ENCODE measurements at places on chromosomes 2 and 18.

- DNase-seq: peak; percentile 54
Measured at GRCh38 chr2:240851078-240851991, 17.3 kb upstream of the AGXT start.

- no peak for DNase-seq
Measured at GRCh38 chr2:76752506-76752905, 769.7 kb downstream of the LRRTM4 start.

DNA sequence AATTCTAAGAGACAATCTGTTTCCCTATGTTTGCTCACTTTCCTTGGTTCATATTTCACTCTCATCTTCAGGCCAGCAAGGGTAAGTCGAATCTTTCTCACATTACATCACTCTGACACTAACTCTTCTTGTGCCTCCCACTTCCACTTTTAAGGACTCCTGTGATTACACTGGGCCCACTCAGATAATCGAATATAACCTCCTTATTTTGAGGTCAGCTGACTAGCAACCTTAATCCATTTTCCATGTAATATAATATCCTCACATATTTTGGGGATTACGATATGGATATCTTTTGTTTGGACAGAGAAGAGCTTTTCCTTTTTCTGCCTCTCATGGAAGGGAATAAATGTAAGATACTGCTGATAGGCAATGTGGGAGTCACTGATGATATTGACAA lies 2015.7 kb upstream of the LRRTM1 start:
- DNase-seq: no peak

GRCh38 chr2:226868331-226869162 lies 32.7 kb downstream of the RHBDD1 start:
- no peak for DNase-seq

DNA sequence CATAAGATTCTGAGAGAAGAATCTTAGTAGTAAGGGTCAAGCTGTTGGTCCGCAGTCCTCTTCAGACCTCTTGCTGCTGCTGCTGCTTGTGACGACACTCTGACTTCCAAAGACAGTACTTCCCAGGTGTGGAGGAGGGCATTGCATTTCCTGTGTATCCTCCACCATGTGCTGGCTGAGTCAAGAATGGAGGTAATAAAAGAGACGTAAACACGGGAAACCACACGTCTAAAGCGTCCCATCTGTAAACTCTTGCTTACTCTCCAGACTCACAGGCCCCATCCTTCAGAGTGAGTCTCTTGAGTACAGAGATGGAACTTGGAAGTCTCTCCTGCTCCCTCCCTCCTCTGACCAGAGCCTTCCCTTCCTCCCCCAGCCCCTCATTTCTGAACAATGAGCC lies 25.6 kb downstream of the KLHL29 start:
- DNase-seq: no peak

GRCh38 chr2:166357068-166357949 lies 18.4 kb downstream of the SCN9A start:
- DNase-seq: no peak

DNA sequence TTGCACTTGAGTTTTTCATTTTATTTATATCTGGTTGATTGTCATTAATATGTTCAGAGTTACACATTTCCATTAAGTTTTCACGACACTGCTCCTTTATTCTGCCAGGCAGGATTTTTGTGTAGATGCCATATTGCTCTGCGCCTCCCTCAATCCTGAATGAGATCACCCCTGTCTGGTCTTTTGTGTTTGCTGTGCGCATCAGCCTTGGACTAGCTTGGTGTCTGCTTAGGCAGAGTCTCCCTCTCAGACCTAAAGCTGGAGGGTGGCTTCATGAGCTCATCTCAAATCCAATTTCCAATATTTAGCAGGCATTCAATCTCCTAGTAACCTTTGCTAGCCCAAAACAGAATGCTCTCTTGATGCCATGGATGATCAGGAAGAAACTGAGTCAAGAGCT lies 137.4 kb downstream of the SMAD7 start:
- DNase-seq: no peak

- no peak for DNase-seq
Measured at GRCh38 chr2:6917761-6918421, 679 bp downstream of the RNF144A start.

DNA sequence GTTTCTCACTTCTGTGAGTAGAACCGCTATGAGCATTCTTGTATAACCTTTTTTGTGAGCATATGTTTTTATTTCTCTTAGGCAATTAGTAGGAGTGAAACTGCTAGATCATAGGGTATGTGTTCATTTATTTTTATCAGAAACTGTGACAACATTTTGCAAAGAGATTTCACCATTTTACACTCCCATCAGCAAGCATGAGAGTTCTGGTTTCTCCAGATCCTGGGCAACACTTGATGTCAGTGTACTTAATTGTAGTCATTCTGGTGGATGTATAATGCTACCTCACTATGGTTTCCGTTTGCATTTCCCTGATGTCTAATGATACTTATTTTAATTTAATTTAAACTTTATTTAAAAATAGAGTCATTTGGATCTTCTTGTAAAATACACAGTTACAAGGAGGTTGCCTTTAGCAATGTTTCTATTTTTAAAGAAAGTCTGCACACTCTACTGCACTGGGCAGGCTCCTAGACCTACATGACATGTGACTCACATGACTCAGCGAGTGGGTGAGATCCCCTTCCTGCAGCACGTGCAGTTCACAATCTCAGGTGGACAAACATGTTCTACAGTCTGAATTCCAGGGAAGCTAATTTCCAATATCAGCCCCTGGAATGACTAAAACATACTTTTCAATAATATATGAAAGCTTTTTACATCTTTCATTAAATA lies 127.0 kb upstream of the BCL2L11 start:
- no peak for DNase-seq

DNA sequence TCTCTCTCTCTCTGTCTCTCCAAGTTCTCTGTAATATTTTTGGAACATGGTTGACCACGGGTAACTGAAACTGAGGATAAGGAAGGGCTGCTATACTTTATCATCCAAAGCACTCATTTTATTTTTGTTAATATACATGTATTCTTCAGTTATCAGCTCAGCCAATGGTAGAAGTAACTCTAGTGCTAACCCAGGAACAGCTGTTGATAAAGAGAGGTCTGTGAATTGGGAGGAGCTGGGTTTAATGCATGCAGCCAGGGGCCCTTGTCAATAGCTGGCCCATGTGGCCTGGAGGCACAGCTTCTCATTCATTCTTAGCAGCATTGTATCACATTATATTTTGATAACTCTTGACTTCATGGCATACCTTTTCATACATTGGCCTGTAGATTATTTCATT lies 401.6 kb downstream of the EPHA4 start:
- DNase-seq: no peak

DNA sequence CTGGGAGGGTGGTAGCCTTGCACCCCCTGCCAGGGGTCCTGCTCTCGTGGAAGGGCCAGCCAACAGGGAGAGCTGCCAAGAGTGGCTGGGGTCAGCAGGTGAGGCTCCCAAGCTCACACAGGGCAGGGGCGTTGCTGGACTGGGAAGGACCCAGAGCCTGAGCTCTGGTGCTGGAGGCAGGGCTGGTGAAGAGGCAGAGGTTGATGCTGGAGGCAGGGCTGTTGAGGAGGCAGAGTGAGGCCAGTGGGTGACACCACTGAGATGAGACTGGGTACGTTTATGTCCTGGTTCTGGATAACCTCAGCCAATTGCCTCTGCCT lies 7.0 kb downstream of the ADRA2B start:
- DNase-seq: no peak

DNA sequence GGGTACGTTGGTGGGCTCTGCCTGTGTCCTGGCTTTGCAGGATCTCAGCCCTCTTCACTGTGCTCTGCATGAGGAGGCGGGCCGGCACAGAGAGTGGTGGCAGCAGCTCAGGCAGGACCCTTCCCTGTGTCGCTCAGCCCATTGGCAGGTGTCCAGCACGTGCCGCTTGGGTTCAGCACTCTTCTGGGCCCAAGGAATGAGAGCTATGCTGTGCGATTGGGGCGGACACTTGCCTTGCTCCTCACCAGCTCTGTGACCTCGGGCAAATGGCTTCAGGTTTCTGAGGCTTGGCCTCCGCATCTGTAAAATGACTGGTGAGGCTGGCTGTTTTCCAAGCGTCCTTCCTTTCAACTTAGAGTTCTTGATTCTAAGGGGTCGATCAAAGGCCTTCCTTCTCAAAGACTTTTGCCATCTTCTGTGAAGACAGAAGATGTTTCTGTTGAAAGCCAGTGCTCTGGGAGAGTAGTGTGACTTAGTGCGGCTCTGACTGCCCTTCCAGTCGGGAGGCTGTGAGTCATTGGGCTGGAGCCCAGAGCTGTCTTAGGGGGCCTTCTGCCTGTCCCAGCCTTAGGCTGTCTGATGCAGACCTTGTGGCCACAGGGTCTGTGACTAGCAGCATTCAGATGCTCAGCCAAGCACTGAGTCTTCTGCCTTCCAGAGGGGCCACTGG lies 35.6 kb downstream of the GLI2 start:
- no peak for DNase-seq

DNA sequence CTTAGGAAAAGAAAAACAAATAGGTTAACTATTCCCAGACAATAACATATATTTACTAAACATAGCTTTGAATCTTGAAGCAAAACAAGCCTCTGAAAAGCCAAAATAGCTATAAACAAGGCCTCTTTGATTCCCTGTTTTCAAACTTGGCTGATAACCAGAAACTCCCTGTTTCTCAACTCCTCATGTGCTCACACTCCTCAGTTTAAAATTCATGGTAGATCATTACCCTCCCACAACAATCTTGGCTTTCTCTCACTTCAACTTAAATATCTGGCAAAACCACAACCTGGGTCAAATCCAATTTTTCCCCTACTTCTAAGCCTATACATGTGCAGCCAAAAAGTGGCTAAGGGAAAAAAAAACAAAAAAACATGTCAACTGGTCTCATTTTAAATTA lies 15.6 kb downstream of the SUCLG1 start:
- DNase-seq: no peak

DNA sequence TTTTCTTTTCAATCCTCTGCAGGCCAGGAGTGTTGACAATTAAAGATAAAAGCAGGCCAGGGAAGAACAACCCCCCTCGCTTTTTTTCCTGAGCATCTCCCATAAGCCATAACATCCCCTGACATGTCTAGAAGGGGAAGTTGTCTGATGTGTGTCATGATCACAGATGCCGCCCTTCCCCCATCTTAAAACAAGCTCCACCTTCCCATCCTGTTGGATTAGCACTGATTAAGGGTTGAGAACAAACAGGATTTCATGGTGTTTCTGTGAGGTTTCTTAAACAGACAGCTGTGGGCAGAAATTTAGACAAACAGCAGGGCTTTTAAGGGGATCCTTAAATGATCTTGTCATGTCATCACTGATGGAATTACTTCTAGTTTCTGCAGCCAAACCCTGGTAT lies 59.4 kb upstream of the UPP2 start:
- DNase-seq: no peak

DNA sequence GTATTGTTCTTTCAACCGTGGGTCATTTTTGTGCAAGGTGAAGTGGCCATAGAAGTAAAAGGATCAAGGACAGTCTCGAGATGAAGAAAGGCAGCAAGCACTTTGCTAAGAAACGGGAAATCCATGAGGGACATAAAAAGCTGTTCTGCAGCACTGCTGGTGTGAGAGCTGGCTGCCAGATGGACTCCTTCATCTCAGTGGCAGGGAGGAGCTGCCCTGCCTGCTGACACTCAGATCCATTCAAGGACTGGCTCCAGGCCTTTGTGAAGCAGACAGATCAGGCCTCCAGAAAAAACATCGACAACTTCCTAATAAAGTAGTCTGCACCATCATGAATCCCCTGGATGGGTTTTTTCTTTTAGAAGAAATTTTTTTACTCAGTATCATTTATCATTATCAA lies 29.5 kb downstream of the RMC1 start:
- DNase-seq: no peak

DNA sequence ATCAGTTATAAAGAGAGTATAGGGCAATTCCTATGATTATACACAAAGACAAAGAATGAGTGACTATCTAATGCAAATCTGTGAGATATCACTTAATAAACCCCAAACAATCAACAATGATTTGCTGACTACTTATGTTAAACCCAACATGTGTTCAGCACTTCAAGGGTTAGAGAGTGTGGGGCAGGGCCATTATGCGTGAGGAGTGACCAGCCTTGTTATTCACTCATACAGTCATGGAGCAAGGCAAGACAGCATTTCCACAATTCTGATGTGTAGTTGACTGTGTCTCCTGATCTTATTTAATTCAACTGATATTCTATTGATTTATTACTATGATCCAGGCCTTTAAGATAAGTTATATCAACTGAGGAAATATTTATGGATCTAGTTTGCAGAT lies 251.7 kb downstream of the CYRIA start:
- DNase-seq: no peak

DNA sequence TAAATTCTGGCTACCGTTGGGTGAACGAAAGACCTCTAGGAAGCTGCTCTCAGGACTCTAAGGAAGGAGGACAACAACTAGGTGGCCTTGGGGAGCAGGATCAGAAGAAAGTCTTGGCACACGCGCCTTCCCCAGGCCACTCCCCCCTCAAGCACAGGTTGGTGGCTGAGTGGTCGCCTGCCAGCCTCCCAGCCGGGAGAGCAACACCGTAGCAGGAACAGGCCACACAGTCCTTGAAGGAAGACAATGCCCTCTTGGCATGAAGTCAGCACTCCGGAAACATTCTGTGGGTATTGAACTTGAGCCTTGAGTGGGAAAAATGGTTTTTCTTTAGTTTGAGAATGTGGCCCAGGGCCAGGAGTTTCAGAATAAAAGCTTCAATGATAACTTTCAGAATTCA lies 87.4 kb upstream of the AGAP1 start:
- DNase-seq: no peak

DNA sequence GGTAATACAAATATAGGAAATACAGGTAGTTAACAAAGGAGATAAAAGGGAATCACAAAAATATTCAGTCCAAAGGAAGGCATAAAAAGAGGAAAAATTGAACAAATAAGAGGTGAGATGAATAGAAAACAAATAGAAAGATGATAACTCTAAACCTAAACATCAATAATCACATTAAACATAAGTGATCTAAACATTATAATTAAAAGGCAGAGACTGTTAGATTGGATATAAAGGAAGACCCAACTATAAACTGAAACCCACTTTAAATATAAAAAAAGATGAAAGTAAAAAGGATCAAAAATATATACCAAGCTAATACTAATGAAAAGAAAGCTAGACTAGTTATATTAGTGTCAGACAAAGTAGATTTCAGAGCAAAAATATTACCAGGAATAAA lies 152.3 kb downstream of the ZBTB7C start:
- DNase-seq: no peak

DNA sequence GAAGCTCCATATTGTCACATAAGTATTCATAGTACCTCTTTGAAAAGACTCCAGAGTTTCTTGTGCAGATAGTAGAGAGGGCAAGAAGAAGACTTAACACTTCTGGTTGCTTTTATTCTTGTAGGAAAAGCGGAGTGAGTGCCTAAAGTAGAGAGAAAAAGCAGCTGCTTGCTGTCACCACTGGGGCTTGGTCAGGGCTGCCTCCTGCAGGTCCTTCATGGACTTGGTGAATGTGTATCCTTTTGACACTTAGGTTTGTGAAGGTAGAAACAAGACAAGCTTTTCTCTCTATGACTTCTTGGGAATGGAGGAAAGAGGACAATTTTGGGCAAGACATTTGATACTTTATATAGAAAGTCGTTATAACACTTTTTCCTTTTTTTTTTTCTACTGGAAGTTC lies 312.8 kb upstream of the FANCL start:
- no peak for DNase-seq
